ENCODE measurements at places on chromosomes 6 and 20.
A peak's percentile ranks its signal among the peaks of the same experiment; 100 is the strongest.

GRCh38 chr20:44264287-44264686 is 17.2 kb downstream of the GDAP1L1 start:
- no peak for DNase-seq

DNA sequence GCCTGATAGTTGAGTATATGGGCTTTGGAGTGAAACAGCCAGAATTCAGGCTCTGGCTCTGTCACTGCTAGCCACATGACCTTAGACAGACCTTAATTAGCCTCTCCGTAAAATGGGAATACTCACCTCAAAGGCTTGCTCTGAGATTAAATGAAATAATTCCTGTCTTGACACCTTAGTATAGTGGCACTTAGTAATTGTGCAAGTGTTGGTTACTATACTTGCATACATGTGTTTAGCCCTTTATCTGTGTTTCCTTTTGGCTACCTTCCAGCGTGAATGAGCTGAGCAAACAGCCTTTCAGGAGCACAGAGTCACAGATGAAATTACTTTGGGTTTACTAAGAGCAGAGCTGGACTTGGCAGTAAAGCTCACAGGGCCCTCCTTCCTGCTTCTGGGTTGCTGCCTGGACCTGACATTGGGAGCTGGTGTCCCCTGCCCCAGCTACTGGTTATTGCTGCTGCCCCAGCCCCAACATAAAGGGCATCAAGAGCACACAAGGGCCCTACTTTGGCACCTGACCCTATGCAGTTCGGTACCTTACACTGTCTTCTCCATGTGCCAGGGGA is 32.8 kb downstream of the CD164 start:
- peak; percentile 89 for DNase-seq

DNA sequence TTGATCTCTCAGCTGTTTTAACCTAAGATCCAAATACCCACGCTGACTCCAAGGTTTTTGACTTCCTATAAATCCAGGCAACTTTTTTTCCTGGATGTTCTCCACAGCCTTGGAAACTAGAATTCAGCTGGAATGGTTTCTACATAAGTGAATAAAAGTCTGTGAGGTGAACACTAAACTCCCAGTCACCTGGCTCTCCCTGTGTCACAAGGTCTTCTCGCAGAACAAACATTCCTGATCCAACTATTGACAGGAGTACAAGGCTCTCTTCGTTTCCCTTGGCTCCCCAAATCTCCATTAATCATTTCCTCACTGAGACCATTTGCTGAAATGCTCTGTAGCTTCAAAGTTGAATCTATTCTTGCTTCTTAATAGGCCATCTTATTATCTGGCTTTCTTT is 265.7 kb downstream of the ADGRG6 start:
- DNase-seq = no peak

- peak; percentile 88 for DNase-seq
Measured at GRCh38 chr6:100296810-100297544, 167.7 kb downstream of the SIM1 start.

GRCh38 chr6:76422511-76423213 is 350.2 kb upstream of the IMPG1 start:
- DNase-seq = no peak

- DNase-seq = no peak
Measured at GRCh38 chr6:43428112-43428570, 800 bp downstream of the ABCC10 start.

- peak; percentile 69 for DNase-seq
Measured at GRCh38 chr6:17393892-17394631, 667 bp downstream of the CAP2 start.

- DNase-seq = peak; percentile 25
Measured at GRCh38 chr6:154318721-154319120, 37.9 kb downstream of the IPCEF1 start.

DNA sequence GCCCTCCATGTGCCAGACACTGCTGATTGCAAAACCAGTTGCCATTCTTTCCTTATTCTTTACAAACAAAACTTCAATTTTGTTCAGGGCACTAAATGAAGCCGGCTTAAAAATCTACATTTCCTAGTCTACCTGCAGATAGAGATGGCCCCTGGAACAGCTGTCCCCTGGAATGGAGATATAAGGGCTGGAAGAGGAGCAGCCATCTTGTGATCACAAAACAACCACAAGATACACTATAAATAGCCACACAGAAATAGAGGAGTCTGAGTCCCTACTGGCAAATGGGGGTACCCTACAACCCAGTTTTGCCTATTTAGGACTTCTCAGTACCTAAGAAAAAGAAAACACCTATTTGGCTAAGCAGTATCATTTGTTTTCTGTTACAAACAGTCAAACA is 115.9 kb upstream of the BEND6 start:
- DNase-seq = no peak

Measured in iris pigment epithelial cell (primary cell).